Fibroblast of pulmonary artery (primary cell): ENCODE measurements at places on chromosomes 4 and X.

- no peak for DNase-seq
These were observed 60.5 kb upstream of the TRIM2 start for GRCh38 chr4:153143527-153144348.

DNA sequence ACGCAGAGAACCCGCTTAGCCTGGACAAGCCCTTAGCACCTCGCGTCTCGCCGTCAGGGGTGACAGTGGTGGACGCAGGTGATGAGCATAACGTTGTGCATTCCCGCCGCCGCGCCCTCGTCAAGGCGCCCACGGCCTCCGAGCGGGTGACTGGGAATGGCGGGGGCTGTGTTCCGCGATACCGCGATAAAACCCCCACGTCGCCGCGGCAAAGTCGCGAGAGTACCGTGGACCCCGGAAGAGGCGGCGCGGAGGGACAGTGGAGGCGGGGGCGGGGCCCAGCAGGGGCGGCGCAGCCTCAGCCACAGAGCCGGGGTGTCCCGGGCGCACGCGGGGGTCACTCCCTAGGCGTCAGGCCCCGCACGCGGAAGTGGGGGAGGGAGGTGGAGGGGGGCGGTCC is 53.8 kb downstream of the ZFYVE28 start:
- peak; percentile 53 for DNase-seq

DNA sequence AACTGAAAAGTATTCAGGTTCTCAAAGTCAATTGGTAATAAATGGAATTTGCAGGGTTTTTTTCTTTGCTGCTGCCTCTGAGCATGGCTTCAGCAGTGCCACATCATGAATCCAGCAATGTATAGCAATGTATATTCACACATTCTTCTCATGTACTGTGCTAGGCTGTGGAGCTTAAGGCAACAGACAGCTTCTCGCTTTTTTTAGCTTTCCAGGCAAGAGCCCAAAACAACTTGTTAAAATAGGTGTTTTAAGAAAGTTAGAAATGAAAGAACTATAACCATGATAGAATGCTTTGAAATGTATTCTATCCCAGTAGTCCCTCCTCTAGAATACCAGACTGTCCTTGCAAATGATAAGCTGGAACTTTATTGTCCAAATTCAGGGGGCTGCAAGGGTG is 30.4 kb downstream of the SMIM43 start:
- DNase-seq: no peak

- no peak for DNase-seq
These were observed 38.8 kb downstream of the PALLD start for GRCh38 chr4:168535689-168536088.

DNA sequence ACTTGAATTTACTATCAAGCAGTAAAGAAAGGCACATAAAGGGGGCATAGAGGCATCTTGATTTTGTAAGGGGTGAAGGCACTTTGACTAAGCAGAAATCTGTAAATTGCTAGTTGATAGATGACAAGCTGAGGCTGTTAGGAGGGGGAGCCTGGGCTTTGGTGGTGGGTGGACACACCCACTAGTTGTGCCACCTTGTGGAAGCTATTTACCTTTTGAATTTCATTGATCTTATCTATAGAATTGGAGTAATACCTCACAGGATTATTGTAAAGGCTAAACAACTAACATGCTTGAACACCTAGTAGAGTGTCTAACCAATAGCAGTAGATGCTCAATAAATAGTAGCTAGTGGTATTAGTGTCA is 142.8 kb upstream of the KCNIP4 start:
- no peak for DNase-seq

GRCh38 chr4:99947608-99948007 is 1.2 kb upstream of the DNAJB14 start:
- DNase-seq: no peak

DNA sequence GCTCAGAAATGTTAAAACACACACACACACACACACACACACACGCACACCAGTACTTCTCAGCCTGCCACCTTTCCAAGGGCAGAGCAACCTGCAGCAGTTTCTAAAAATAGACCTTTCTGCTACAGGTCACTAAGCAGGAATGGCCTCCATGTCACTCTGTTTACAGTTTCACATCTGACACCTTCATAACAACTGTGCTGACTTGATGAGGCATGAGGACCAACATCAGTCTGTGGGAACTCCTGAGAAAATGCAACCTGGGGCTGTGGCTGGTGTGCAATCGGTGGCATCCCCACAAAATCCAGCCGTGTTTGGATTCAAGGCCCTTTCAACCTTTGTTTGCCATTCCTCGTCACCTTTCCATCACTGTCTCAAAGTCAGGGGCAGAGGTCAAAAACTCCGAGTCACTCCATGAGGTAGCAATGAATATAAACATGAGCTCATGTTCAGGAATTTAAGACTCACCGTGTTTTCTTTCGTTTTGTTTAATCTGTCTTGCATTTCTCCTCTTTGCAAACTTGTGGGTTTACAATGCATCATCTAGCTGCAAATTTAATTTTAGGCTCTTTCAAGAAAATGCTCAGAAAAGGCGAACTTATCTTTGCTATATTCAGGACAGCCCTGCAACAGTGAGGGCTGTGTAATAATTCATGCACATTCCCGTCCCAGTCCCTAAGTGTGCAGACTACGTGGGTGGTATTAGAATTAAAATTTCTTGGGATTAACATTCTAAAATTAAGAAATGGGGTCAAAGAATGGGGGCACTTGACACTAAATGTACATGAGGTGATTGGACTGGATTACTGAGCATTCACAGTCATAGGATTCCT is 135.3 kb downstream of the SHROOM3 start:
- no peak for DNase-seq

DNA sequence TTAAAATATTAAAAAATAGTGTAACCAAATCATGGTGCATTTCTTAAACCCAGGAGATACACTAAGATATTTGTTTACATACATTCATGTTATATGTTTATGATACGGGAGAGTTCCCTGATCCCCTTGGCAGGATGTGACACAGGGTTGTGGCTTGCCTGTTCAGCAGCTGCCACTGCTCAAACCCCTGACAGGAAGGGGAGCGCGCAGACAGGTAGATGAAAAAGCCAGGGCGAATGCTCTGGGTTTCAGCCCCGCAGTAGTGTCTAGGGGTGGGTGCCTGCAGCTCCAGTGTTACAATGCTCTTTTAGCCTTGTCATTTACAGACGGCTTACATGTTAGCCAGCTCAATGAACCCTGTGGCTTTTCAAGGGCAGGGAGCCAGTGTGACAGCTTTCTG is 1343.8 kb upstream of the IGFBP7 start:
- DNase-seq: no peak

DNA sequence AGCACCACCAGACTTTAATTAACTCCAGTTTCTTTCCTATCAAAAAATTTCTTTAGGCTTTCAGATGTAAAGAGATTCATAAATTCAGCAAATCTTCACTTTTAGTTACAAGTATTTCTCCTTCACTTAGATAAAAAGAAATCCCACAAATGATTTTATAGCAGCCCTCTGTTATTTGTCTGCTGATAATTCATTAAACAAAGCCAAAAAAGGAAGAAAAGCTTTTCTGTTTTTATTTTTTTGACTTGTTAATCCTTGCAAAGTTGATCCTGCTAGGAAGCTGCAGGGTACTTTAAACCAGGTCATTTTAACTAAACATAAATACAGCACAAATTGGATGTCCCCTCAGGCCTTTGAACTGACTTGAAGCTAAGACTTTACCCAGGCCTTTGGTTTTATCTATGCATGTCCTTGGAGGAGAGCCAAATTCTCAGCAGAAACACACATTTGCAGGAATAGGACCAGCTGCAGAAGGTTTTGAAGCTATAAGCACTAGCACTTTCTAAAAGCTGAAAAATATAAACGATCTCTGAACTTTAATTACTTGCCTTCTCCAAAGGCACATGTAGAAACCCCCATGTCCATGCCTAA is 57.5 kb downstream of the PCDH18 start:
- peak; percentile 75 for DNase-seq

DNA sequence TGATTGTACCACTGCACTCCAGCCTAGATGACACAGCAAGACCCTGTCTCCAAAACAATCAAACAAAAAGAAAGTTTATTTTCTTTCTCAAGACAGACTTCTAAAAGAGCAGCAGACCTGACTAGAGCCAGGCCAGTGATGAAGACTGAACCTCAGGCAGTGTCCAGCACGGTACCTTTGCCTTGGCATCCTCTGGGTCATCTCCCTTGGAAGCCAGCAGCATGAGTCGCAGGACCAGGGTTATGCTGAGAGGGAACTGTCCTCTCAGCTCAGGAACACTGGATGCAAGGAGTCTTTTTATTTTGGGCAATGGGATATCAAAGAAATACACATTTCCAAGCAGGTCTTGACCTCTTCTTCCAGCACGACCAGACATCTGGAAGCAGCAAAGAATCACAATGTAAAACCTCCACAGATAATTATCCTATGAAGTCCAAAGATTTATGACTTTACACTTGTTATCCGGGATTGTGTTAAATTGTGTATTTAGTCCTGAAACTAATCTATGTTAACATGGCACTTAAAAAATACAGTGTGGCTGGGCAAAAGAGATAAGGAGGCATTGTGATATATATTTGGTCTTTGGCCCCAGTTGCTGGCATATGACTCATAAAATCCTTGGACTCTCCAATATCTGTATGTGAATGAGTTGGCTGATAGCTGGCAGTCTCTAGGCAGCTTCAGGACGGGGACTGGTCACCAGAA is 66.0 kb upstream of the DDX60 start:
- DNase-seq: peak; percentile 29

DNA sequence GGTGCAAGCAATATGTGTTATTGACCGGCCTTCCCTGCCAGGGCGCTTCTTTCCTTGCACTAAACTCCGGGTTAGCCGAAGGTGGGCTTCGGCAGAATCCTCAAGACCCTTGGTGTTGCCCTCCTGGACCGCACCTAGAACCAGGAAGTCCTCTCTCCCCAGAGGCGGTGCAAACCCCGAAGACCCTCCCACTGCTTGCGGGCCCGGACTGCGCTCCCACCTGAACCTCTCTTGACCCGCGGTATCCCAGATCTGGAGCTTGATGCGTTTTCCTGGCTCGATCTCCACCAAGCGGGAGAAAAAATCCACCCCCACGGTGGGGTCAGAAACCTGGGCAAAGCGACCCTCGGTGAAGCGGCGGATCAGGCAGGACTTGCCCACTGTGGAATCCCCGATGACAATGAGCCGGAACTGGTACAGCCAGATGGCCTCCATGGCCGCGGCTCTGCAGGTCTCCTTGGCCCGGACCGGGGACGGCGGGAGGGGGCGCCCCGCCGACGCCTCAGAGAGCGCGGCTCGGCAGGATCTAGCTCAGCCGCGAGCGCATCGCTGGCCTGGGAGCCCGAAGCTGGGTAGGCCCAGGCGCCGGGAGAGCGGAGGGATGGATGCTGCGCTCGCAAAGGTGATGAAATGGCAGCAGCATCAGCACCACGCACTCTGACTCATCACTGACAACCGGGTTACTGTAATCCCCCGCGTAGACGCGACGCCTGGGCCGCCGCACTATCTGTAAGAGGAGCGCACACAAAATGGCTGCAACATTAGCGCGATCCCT is at the start of gene RAB39B:
Gene RAB39B, minus strand, starts transcription at position 638 of the 775 bp plus-strand sequence. Its CDS starts 203 bp downstream, at position 435.
- peak; percentile 56 for DNase-seq

- DNase-seq: peak; percentile 46
These were observed 1.9 kb upstream of the TCEAL1 start for GRCh38 chrX:103626855-103627254.

DNA sequence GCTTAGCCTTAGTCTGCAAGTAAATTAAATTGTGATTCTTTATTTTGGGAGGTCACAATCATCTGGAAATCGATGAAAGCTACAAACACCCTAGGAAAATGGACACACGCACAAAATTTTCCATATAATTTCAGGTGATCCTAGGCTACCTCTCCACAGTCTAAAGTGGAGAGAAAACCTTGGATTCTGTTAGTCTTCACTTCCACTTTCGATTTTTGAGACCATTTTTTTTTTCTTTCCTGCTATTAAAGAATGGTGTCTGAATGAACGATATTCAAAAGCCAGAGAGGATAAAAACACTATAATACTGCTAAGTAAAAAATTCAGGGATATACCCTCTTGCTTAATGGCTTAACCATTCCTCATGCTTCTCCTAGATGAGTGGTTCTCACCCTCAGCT is 1.7 kb downstream of the FBXL5 start:
- no peak for DNase-seq

- no peak for DNase-seq
These were observed 686.0 kb downstream of the STPG2 start for GRCh38 chr4:97457253-97457652.

- no peak for DNase-seq
These were observed 44.8 kb downstream of the SHOX start for GRCh38 chrX:675279-675954.

- peak; percentile 0 for DNase-seq
These were observed 23.1 kb upstream of the ARMCX2 start for GRCh38 chrX:101682723-101683122.

- DNase-seq: no peak
These were observed 10.1 kb upstream of the GSX2 start for GRCh38 chr4:54089875-54090274.

DNA sequence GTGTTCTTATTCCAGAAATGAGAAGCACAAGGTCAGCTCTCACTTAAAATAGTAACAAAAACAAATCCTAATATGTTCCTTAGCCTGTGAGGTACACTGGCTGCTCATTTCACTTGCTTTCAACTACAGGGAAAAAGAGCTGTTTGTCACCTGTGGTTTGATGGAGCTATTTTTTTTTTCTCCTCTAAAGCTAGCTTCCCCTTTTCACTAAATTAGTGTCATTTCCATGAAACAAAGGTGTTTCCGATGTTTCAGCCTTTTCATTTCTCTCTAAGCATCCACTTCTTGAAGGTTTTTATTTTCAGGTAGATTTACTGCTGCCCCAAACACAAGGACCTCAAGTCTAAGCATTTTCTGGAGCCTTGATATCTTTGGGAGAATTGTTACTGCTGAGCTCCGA is 148.6 kb downstream of the RBMX2 start:
- DNase-seq: no peak

DNA sequence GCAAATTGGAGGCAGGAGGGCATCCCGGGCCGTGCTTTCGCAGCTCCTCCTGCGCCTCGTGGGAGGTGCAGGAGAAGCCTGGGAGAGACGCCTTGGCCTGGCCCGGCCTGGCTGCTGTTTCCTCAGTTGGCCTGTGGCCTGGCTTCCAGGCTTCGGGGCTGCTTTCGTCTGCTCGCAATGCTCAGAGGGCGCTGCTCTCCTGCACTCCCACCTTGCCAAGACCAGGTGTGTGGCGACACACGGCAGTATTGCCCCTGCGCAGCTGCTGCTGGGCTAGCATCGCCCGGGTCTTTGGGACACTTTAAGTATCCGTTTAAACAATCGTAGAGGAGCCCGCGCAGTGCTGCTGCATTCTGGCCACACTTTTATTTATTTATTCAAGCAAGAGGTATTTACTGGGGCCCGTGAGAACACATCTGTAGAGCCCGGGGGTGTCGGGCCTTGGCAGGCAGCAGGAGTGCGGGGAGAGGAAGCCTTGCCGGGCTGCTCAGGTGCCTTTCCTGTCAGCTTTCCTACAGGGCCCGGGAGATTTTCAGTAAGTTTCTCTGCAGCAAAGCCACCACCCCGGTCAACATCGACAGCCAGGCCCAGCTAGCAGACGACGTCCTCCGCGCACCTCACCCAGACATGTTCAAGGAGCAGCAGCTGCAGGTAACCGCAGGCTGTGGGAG is 26.2 kb upstream of the HGFAC start:
- no peak for DNase-seq

- DNase-seq: peak; percentile 79
These were observed at the start of gene HPSE for GRCh38 chr4:83334425-83335241. Gene HPSE, minus strand, starts transcription at chr4:83334848. Its CDS starts 66 bp downstream, at chr4:83334782.

- no peak for DNase-seq
These were observed 34.7 kb downstream of the NOP14 start for GRCh38 chr4:2928242-2929176.

- DNase-seq: no peak
These were observed 1053.0 kb upstream of the IGFBP7 start for GRCh38 chr4:58163156-58163555.

- no peak for DNase-seq
These were observed 393 bp downstream of the SH3KBP1 start for GRCh38 chrX:19886883-19887531.

GRCh38 chr4:95510145-95510544 is 38.6 kb downstream of the UNC5C start:
- DNase-seq: peak; percentile 68
